ENCODE measurements at places on chromosomes 1 and 21. TPM values are rescaled to one million over a fixed set of nuclear protein-coding genes. Genes with fewer than 3 reads are reported as not detected.

EDARADD gene
- 3.0 TPM for total RNA-seq

DYNLT5 gene
- 1.6 TPM for total RNA-seq

DNA sequence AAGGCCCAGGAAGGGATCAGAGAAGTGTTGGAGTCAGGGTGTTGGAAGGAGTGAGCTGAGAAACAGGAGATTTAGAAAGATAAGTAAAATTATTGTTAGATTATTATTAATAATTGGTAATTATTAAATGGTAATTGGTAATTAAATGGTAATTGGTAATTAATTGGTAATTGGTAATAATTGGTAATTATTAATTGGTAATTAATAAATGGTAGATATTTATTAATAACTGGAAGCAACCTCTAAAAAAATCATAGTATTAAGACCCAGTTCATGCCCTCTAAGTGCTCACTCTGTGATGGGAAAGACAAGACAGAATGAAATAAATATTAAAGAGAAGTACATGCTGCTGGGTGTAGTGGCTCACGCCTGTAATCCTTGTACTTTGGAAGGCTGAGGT lies 13.8 kb upstream of the EPS15 start:
- no peak for DNase-seq
- H3K27me3 ChIP-seq: no peaks in the 10 kb centered on the region
- H3K36me3 ChIP-seq: no peaks in the 10 kb centered on the region
- H3K27ac ChIP-seq: no peak overlapping the region
- peaks cover 9% of the 10 kb centered on the region for H3K4me1 ChIP-seq

GRCh38 chr1:119093721-119094120 lies 46.7 kb downstream of the WARS2 start:
- no peaks in the 10 kb centered on the region for H3K36me3 ChIP-seq
- H3K4me1 ChIP-seq: peaks cover 4% of the 10 kb centered on the region
- no peak for DNase-seq
- H3K27me3 ChIP-seq: no peaks in the 10 kb centered on the region
- H3K4me3 ChIP-seq: no peak overlapping the region

GRCh38 chr1:211537253-211537652 lies 41.7 kb downstream of the SLC30A1 start:
- peaks cover 3% of the 10 kb centered on the region for H3K4me1 ChIP-seq
- no peaks in the 10 kb centered on the region for H3K27me3 ChIP-seq
- no peak overlapping the region for H3K4me3 ChIP-seq
- H3K27ac ChIP-seq: no peak overlapping the region
- H3K36me3 ChIP-seq: no peaks in the 10 kb centered on the region

- peaks cover 46% of the 10 kb centered on the region for H3K36me3 ChIP-seq
- no peak overlapping the region for H3K27ac ChIP-seq
- DNase-seq: no peak
- no peak overlapping the region for H3K4me3 ChIP-seq
Measured at GRCh38 chr21:29315131-29315749, 16.5 kb downstream of the BACH1 start.

- H3K27ac ChIP-seq: no peak overlapping the region
- H3K36me3 ChIP-seq: peaks cover 5% of the 10 kb centered on the region
- no peaks in the 10 kb centered on the region for H3K4me1 ChIP-seq
- H3K4me3 ChIP-seq: no peak overlapping the region
Measured at GRCh38 chr21:36636439-36636838, 62.5 kb upstream of the SIM2 start.

- peaks cover 9% of the 10 kb centered on the region for H3K4me1 ChIP-seq
- H3K27ac ChIP-seq: no peak overlapping the region
- H3K36me3 ChIP-seq: no peaks in the 10 kb centered on the region
- peaks cover 3% of the 10 kb centered on the region for H3K27me3 ChIP-seq
- no peak for DNase-seq
- H3K4me3 ChIP-seq: no peak overlapping the region
Measured at GRCh38 chr1:167086033-167086432, 4.1 kb downstream of the GPA33 start.

DNA sequence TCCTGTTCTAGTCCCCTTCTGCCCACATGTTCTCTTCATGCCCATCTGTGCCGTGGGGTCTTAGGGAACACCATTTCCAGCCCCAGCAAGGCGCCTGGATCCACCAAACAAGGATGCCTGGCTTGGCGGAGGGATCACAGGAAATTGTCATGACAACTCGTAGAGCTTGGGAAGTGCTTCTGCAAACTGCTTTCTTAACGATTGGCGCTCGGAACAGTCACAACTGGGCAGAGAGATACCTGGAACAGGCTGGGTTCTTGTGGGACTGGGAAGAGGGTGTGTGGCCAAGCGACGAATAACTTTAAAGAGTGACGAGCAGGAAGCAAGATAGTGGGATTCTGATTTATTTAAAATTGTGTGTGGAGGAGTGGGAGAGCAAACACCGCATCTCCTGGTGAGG lies 329.8 kb downstream of the RPS6KC1 start:
- H3K36me3 ChIP-seq: no peaks in the 10 kb centered on the region
- no peak overlapping the region for H3K27ac ChIP-seq
- DNase-seq: no peak
- H3K4me3 ChIP-seq: no peak overlapping the region

Data from neural crest cell (in vitro differentiated cells).